Stimulated activated CD8-positive, alpha-beta memory T cell treated with anti-CD3 and anti-CD28 coated beads, Interleukin-4, amount 100 ng/mL, for 48 hours (primary cell): ENCODE measurements at places on chromosomes 1 and 21.

- no peak for DNase-seq
Observed at GRCh38 chr21:42144679-42145568, 73.8 kb downstream of the UMODL1 start.

DNA sequence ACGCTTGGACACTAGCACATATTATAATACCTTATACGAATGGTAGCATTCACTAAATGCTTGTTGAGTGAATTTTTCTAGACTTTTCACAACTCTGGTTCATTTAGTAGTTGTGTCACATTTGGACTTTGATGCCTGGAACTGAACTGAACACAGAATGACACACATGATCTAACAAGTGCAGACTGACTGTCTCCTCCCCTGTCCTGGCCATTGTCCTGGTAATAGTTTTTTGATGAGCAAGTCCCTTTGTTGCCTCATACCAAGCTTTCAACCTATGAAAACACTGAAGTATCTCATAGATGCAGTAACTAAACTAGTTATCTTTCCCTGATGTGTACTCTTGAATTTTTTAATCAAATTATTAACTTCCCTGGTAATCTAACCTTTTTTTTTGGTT, 66.4 kb downstream of the LRRC8D start:
- no peak for DNase-seq

- peak; percentile 1 for DNase-seq
Observed at GRCh38 chr1:54528613-54529012, 19.4 kb upstream of the ACOT11 start.

DNA sequence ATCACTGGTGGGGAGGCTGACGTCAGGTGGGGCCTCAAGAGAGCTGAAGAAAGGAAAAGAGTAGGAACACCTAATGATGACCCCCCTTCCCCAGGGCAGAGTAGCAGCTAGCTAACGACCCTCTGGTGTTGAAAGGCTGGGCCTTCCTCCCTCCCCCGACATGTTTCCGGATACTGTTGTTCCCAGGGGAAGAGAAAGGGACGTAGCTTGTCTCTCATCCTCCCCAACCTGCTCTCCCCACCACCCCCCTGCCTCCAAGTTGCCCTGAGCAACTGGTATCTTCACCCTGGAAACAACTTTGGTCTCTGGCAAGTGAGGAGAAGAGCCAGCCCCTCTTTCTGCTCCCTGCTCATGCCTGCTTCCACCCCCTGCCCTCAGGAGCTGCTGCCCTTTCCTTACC, 2.4 kb downstream of the SEMA6C start:
- no peak for DNase-seq
